ENCODE measurements at places on chromosomes 4 and X.

DNA sequence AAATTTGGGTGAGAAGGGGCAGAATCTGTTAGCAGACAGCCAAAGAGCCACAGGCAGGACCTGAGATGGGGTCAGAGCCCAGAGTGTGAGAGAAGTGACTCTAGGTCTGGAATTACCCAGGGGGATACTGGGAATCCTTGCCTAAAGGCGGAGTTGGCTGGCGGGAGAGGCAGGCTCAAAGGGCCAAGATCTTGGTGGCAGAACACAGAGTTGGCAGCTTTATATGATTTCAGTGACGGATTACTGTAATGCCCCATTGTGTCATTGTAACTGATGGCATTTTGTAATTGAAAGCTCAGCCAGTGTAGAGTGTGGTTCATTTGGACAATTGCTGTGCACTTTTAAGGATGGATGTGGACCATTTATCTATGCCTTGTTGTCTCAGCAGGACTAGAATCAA, 77.3 kb downstream of the SMIM20 start:
- H3K36me3 ChIP-seq = no peaks in the 10 kb centered on the region
- DNase-seq = no peak
- H3K4me1 ChIP-seq = no peaks in the 10 kb centered on the region
- no peaks in the 10 kb centered on the region for H3K27me3 ChIP-seq

- no peaks in the 10 kb centered on the region for H3K36me3 ChIP-seq
- H3K4me1 ChIP-seq = no peaks in the 10 kb centered on the region
- H3K4me3 ChIP-seq = no peak overlapping the region
- H3K27me3 ChIP-seq = peaks cover 3% of the 10 kb centered on the region
- DNase-seq = no peak
These were observed 52.2 kb downstream of the CXorf49B start for GRCh38 chrX:71815121-71815905.

GRCh38 chr4:7924163-7924562, 15.5 kb downstream of the AFAP1 start:
- no peak for DNase-seq
- no peaks in the 10 kb centered on the region for H3K4me1 ChIP-seq
- H3K27ac ChIP-seq = no peak overlapping the region
- no peaks in the 10 kb centered on the region for H3K27me3 ChIP-seq

DNA sequence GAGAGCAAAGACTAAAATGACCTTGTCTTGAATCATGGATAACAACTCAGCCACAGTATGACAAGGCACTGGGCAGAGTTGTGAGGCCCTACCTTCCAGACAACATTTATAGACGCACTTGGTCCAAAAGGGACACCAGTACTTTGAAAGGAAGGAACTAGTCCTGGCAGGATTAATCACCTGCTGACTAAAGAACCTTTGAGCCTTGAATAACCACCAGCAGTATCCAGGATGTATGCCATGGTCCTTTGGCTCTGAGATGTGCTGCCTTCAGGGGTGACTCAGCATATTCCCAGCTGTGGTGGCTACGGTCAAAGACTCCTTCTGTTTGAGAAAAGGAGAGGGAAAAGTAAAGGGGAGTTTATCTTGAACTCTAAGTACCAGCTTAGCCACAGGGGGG, 118.1 kb upstream of the PRR32 start:
- DNase-seq = no peak
- H3K27ac ChIP-seq = no peak overlapping the region
- no peaks in the 10 kb centered on the region for H3K27me3 ChIP-seq
- no peaks in the 10 kb centered on the region for H3K36me3 ChIP-seq
- no peaks in the 10 kb centered on the region for H3K4me1 ChIP-seq

- no peak overlapping the region for H3K4me3 ChIP-seq
- no peaks in the 10 kb centered on the region for H3K4me1 ChIP-seq
- H3K27me3 ChIP-seq = no peaks in the 10 kb centered on the region
- no peak overlapping the region for H3K27ac ChIP-seq
These were observed 37.7 kb downstream of the ARHGAP24 start for GRCh38 chr4:85512446-85513205.

DNA sequence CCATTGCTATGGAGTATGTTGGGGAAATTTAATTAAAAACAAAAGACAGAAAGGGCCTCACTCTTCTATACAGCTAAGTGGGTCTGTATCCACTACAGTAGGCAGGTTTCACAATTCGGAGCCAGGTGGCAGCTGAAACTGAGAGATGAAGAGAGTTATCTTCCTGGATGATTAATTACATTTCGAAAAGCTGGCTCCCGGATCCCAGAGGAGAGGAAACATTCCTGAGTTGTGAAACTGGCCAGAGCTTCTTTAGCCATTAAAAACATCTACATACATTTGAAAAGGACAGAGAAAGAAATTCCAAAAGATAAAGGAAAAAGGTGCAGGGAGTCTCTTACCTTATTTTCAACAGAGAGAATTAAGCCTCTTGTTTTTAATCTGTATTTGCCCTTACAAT, 15.5 kb upstream of the PDZD4 start:
- H3K36me3 ChIP-seq = no peaks in the 10 kb centered on the region
- no peaks in the 10 kb centered on the region for H3K27me3 ChIP-seq
- H3K4me1 ChIP-seq = no peaks in the 10 kb centered on the region
- H3K27ac ChIP-seq = no peak overlapping the region

GRCh38 chr4:94653984-94654609, 103.7 kb upstream of the BMPR1B start:
- H3K27ac ChIP-seq = no peak overlapping the region
- no peaks in the 10 kb centered on the region for H3K4me1 ChIP-seq
- H3K36me3 ChIP-seq = no peaks in the 10 kb centered on the region
- DNase-seq = no peak
- H3K4me3 ChIP-seq = no peak overlapping the region

All from uterus (tissue), 4 donors.